Activated T-cell treated with anti-CD3 and anti-CD28 coated beads, Interleukin-2, amount 50 U/mL, for 1 hour (primary cell): ENCODE measurements at places on chromosomes 1 and 21.

- no peak for DNase-seq
Observed at GRCh38 chr21:32307706-32308105, 9.1 kb downstream of the MRAP start.

DNA sequence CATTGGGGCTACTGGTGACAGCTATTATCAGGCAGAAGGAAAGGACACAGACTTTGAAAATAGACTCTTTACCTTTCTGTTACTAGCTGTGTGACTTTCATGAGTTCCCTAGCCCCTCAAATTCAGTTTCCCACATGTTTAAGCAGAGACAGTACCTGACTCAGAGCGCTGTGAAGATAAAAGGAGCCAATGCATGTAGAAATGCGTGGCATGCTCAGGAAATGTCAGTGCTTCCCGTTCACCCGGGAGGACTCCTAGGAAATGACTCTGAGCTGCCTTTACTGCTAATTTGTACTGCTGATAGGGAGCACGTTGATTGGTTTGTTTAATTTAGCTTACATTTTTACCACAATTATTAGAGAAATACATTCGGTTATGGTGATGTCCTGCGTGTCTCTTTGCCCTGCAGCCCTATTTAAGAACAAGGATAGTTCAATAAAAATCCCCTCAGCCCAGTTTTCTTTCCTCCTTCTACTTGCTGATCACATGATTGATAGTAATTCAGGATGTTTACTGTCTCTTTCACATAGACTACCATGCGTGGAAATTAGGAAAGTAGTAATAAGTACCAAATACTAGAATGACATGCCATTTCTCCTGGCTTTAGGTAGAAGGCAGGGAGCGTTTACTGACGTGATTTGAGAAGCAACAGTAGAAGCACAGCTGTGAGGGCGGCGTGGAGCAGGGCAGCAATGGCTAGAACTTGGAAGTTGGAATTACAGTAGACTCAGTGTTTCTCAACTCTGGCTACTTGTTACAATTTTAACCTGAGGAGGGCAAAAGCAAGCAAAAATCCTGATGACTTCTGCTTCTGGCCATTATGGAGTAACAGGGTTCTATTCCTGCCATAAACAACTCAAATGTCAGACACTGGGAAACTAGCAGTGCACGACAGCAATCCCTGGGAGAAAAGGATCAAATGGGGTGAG is 15.9 kb downstream of the PDIK1L start:
- no peak for DNase-seq

DNA sequence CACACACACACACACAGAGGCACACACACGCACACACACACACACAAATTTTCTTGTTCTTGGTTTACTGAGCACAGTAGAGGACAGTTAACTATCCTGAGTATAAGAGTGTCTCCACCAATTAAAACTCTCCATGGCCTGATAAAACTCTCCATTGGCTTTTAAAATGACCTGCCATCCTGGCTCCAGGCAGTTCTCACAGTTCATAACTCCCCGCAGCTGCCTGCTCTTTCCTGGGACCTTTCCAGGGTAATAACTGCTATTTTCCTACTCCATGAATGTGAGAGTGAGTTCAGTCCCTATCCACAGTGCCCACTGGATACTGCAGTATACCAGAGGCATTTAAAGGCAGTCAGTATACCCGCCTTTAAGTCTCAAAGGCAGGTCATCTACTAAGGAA is 351.5 kb downstream of the PLPP3 start:
- DNase-seq, result no peak

DNA sequence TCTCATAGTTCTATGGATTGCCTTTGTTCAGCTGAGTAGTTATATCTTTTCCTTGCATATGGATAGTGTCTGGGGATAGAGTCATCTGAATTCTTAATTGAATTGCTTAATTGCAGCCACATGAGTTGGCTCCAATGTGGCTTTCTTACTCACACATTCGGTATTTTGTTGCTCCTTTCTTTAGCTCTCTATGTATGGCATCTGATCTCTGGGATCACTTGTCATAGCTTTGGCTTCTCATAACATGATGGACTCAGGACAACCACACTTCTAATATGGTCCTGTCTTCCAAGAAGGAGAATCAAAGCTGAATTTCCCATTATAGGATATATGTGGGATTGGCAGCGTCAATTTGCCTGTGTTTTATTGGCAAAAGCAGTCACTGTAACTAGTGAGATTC is 716.2 kb downstream of the NCAM2 start:
- DNase-seq, result no peak

DNA sequence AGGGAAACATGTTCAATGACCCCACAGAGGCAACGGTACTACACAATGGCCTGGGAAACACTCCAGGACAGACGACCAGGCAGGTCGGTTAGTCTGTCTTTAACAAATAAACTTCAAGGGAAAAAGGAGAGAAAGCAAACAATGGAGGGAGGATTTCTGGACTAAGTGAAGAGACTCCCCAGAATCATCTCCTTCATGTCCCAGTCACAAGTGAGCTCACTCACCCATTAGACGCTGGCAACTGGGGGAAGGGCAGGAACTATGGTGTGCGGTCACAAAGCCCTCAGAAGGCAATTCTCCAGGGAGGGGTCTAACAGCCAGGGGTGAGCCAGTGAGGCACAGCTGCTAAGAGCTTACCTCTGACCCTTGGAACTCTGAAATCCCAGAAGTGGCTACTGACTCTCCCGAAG is 55.7 kb upstream of the NADK start:
- DNase-seq, result no peak

GRCh38 chr1:84166797-84167196 is 22.7 kb downstream of the PRKACB start:
- DNase-seq, result no peak

- DNase-seq, result peak; percentile 32
Observed at GRCh38 chr1:234970731-234971476, 157.7 kb downstream of the TOMM20 start.

GRCh38 chr1:51219022-51219421 is 17.1 kb upstream of the RNF11 start:
- no peak for DNase-seq

GRCh38 chr1:213244664-213245091 is 193.6 kb downstream of the RPS6KC1 start:
- no peak for DNase-seq

DNA sequence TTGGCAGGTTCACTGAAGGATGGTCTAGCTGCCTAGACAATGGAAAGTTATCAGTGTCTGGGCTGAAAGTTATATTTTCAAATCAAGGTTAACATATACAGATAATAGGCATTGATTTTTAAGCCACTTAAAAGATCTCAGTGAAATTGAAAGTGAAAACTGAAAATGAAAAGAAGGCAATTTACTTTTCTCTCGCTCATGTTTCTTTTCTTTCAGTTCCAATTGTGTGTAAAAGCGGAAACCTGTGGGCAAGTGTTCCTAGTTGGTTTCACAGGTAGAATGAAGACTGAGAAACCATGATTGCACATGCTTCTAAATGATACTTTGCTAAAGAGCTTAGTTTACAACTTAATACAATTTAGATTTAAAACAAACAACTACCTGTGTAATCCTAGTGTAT is 383.7 kb downstream of the ZP4 start:
- no peak for DNase-seq

DNA sequence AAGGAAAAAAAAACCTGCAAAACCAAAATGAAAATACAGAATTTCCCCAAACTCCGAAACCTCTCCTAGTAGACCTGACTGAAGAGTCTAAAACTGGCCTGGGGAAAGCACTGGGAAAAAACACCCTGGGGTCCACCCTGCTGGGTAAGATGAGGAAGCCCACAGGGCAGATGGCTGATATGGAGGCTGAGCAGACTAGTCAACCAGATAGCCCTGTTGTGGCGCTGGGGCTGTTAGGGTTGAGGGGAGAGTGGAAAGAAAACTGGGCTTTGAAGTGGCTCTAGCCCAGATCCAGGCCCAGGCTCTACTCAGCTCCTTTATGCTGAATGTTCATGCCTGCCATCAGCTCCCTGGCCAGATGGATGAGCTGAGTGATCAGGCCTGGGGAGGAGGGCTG is 6.8 kb upstream of the SLAMF1 start:
- DNase-seq, result no peak

DNA sequence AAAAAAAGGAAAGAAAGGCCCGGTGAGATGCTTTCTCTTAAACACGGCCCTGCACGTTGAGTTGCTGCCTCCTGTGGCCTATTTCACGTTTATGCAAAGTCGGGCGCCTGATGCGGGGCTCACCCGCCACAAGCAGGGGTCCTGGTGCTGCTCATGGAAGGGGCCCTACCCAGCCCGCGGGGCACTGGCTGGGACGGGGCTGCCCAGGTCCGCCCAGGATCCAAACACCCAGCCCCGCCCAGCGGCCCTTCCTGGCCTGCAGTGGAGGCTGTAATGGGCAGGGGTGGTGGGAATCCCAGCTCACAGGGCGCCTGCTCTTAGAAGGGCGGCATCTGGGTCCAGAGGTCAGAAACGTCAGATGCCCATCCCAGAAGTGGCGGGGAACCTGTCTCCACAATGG is 1.6 kb downstream of the COL6A2 start:
- DNase-seq, result no peak

DNA sequence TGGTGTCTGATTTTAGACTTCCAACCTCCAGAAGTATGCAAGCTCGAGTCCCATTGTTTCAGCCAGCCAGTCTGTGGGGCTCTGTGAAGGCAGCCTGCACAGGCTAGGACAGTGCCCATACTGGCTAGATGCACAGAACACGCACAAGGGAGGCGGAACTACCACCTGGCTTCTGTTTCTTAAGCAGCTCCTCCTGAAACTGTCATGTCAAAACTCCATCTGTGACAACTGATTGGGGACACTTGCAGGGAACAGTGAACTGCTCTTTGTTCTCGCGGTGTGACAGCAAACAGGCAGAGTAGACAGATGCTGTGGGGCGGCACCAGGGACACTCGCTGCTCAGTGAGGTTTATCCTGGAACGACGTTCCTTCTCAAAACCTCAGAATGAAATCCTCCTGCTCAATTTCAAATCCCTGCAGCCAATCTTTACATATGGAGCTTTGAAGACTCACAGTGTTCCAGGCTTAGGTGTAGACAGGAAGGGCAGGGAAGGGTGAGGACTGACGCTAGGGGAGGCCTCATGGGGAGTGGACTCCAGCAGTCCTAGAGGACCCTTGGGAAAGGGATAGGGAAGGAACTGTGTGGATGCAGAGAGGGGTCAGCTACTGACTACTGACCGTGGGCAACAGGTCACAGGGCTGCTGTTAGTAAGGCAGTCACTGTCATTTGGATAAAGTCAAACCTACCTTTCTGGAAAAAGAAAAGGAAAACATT is 73.8 kb downstream of the ERG start:
- no peak for DNase-seq

DNA sequence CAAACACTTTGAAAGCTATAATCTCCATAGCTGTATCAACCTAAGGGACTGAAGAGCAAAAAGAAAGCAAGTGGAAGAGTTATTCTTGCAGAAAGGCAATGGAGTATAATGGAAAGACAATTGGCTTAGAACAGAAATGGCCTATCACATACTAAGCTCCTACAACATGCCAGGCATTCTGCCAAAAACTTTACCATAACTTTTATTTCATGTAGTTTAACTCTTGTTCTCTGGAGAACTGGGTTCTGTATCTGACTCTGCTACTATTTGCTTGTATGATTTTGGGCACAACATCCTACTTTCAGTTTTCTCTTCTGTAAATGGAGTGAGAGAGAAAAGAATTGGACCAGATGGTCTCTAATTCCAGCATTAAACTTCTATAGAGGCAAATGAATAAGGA is 449.1 kb downstream of the GPATCH2 start:
- no peak for DNase-seq

DNA sequence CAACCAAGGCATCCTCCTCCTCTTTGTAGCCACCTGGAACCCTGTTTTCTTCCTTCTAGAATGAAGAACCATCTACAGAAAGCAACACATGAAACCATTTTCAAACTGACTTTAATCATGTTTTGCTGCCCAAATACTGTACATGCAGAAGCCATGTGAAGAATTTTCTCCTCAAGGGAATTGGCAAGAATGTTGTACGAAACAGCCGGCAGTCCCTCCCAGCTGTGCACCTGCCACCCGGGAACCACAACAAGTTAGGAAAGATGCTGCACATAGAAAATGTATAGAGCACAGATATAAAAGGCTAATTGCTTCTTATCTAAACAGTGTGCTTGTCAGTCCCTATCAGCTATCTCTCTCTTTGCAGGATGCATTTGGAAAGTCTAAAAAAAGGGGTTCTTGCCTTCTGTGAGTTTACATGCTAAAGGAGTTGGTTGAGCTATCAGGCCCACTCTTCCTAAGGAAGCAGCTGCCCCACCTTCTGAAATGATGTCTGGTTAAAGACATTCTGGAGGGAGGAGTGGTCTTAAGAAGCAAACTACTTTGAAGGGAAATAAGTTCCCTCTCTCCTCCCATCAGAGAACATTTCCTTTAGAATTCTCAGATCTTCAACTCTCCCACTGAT is 44.8 kb downstream of the RIMS3 start:
- DNase-seq, result no peak

GRCh38 chr21:46347791-46348381 is 23.9 kb downstream of the PCNT start:
- DNase-seq, result no peak

DNA sequence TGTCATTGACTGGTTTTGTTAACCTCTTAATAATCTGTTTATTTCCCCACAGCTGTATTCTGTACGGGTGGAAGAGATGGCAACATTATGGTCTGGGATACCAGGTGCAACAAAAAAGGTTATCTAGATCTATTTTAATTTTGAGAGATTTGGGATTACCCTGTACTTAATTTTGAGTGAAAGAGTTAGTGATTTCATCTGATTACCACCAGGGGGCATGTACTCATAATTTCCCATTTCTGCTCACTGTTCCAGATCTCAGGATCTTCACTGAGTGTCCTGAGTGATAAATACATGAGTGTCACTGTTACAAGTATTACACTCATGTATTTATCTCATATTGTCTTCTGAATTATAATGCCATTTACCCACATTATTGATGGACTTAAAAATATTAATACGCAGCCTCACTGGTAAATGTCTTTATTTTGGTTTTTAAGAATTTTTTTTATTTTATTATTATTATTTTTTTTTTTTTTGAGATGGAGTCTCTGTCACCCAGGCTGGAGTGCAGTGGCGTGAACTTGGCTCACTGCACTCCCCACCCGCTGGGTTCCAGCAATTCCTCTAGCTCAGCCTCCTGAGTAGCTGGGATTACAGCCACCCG is 27.4 kb downstream of the DTL start:
- no peak for DNase-seq

GRCh38 chr1:14479865-14480264 is 118.6 kb upstream of the KAZN start:
- DNase-seq, result no peak

- DNase-seq, result no peak
Observed at GRCh38 chr1:159752135-159752580, 28.6 kb upstream of the DUSP23 start.

- no peak for DNase-seq
Observed at GRCh38 chr21:35529171-35529863, 480.2 kb upstream of the RUNX1 start.

DNA sequence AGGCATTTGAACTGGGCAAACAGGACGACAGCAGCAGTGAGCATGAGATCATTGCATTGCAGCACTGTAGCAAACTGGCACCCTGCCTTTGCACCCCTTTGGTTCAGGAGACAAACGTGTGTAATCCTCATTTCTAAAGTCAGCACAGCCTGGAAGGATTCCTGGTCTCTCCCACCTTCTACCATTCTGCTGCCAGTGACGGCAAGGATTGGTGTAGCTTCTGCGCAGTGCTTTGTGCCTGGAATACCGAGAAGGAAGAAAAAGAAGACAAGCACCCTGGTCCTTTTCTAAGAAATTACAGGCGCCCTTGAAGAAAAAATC is 805.3 kb downstream of the USP25 start:
- DNase-seq, result no peak
